ENCODE measurements at places on chromosomes 13 and 19. TPM values are rescaled to one million over a fixed set of nuclear protein-coding genes. Genes with fewer than 3 reads are reported as not detected.

The SBSN gene
- not detected for total RNA-seq

The NPAS1 gene
- 0.17 TPM for total RNA-seq

The CABP5 gene
- total RNA-seq = not detected

The FUZ gene
- 19.2 TPM for total RNA-seq

The DNMT1 gene
- total RNA-seq = 37.9 TPM
